Esophagus muscularis mucosa (tissue), 4 donors: ENCODE measurements at places on chromosomes 2 and 18. TPM values are rescaled to one million over a fixed set of nuclear protein-coding genes. Genes with fewer than 3 reads are reported as not detected.

GRCh38 chr2:99354070-99354469 is 16.9 kb downstream of the EIF5B start:
- DNase-seq: no peak

- DNase-seq: no peak
Observed at GRCh38 chr2:237527766-237528165, 38.6 kb upstream of the PRLH start.

GRCh38 chr2:19228715-19229114 is 129.7 kb downstream of the OSR1 start:
- no peak for DNase-seq

GRCh38 chr18:3360211-3360610 is 89.8 kb upstream of the TGIF1 start:
- DNase-seq: no peak

GRCh38 chr2:227608561-227609338 is 5.9 kb downstream of the SCYGR3 start:
- peak; percentile 75 for DNase-seq

DNA sequence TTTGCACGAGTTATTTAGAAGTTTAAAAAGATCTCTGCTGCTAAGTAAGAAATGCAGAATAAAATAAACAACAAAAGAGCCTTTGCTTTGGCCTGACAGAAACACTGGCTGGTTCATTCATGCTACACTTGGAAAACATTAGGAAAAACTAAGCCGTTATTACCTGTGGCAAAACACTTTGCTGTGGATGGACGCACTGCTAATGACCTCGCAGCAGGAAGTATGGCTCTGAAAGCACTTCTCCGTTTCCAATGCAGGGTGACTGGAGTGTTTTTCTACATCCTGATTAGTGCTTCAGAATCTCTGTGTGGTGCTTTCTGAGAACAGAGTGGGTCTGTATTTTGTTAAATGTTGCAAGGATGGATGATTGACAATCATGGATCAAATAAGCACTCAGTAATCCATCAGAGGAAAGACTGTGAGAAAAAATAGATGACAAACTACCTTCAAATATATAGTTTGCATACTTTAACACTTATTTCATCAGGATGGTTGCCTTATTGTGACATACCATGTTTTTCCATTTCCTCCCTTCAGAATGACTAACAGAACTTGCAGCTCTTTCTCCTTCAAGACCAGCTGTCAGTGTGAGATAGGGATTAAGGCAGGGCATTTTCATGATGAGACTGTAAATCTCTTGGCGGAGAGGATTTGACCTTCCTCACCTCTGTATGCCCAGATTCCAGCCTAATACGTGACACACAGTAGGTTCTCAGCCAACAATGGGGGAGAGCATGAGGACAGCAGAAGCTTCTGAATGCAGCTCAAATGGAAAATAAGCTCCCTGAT is 38.0 kb downstream of the LINC00305 start:
- no peak for DNase-seq

GRCh38 chr2:63769915-63770314 is 71.8 kb upstream of the UGP2 start:
- DNase-seq: no peak

DNA sequence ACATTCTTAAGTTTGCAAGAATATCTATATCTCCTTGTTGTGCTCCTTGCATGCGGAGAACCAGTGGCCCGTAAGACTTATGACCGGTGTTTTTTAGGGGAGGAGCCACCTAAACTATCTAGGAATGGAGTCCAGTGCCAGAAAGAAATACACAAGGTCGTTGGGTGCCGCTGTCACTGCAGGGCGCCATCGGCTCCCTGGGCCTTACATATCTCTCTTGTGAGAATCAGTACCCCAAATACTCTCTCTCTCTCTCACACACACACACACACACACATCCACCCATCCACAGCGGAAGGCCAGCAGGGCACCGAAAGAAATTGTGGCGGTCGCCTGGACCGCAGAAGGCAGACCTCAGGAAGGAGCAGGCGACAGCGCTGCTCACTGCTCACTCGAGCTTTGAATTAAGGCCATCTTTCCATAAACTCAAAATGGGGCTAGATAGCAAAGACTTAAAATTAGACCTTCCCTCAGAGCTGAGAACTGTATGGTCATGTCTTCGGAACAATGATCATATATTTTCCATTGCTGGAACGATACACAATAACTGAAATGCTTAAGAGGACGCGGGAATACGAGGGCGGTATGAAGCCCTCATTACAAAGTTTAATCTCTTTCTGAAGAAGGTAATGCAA is 10.4 kb downstream of the NR4A2 start:
- no peak for DNase-seq

The ARHGAP28 gene
- 0.83 TPM for total RNA-seq

The SEMA4F gene
- 5.2 TPM for total RNA-seq

The CD207 gene
- total RNA-seq: 0.33 TPM

The ARHGEF4 gene
- total RNA-seq: 48.8 TPM
